ENCODE measurements at places on chromosomes 6 and 20.

- no peak for DNase-seq
Measured at GRCh38 chr20:24948939-24949679, at the start of gene CST7. TSS of gene CST7 (plus strand) at chr20:24949269. CDS start at chr20:24949506, 237 bp downstream.

DNA sequence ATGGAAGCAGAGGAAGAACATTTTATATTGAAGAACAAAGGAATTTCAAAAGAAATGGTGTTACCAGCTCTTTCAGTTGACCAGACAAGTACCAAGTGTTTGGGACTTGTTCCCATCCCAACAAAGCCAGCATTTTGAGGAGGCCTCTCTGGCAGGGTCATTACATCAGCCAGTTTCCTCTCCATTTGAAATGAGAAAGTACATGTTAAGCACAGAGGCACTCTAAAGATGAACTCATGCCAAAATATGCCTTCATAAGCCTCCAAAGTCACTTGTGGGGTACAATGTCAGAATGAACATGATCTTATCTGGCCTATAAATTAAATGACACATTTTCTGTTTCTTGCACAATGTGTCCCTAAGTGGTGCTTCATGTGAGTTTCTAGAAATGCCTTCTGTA lies 223.9 kb downstream of the PRL start:
- DNase-seq: no peak

- DNase-seq: no peak
Measured at GRCh38 chr6:139858429-139858828, 484.0 kb upstream of the CITED2 start.

- no peak for DNase-seq
Measured at GRCh38 chr6:166595949-166596348, 9.5 kb upstream of the RAMACL start.

DNA sequence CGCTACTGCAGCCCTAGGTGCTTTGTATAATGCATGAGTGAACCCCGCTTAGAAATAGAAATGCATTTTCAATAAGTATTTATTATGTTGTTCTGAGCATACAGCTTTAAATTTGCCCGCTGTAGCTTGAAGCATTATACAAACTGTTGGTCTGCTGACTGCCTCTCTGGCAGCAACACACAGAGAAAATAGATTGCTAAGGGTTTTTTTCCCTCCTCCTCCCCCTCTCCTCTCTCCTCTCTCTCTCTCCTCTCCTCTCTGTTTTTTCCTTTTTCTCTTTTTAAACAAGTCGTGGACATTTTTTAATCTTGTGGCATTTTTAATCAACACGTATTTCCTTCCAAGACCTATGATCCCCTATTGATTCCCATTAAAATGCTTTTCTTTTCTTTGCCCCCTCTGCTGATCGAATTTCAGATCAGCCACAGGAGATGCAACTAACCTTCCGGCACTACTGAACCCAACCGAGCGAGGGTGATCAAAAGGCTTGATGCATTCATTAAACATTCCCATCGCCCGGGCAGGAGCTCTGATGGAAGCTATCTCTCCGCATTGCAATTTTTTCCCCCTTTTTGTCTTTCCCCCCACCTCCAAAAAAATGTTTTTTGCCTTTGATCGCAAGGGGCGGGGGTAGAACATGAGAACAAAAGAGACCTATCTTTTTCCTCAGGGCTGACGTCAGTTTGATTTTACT lies 90.7 kb upstream of the ARID1B start:
- peak; percentile 60 for DNase-seq

DNA sequence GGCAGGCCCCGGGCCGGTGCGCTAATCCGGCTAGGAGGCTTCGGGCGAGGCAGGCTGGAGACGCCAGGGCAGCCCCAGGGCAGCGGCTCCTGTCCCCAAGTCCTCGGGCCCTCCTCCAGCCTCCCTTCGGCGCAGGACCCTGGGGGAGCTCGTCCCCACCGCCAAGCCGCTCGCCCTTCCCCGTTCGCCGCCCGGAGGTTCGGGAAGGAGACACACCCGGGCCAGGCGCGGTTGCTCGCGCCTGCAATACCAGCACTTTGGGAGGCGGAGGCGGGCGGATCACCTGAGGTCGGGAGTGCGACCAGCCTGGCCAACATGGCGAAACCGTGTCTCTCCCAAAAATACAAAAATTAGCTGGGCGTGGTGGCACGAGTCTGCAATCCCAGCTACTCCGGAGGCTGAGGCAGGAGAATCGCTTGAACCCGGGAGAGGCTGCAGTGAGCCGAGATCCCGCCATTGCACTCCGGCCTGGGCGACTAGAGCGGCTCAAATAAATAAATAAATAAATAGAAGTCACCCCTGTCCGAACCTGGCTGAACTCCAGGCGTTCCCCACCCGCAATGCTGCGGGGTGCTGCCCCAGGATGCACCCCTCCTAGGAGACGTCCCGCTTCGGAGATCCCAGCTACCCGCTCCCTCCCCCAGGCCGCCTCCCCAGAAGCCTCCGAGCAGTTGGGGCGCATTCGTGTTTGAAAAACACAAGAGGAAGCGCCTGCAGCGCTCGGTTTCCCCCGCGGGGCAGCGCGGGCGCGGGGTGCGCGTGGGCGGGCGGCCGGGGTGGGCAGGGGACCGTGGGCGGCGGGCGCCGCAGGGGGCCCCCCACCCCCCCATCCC lies 27.5 kb downstream of the SERPINB9 start:
- peak; percentile 62 for DNase-seq

DNA sequence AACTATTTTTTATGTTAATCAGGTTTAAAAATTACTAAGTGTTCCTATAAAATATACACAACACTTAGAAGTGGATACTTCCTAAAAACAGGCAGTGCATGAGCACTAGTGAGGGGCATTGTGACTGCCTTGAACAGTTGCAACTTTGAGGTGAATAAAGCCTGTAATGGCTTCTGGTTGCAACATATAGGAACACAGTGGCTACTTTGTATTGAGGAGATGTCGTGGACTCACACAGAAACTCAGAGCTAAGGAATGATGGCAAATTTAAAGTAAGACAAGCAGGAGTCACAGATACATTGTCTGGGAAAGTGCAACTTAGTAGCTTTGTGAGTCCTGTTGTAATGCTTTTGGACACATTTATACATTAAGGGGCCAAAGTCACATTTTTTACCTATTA lies 861 bp upstream of the HLA-A start:
- no peak for DNase-seq

DNA sequence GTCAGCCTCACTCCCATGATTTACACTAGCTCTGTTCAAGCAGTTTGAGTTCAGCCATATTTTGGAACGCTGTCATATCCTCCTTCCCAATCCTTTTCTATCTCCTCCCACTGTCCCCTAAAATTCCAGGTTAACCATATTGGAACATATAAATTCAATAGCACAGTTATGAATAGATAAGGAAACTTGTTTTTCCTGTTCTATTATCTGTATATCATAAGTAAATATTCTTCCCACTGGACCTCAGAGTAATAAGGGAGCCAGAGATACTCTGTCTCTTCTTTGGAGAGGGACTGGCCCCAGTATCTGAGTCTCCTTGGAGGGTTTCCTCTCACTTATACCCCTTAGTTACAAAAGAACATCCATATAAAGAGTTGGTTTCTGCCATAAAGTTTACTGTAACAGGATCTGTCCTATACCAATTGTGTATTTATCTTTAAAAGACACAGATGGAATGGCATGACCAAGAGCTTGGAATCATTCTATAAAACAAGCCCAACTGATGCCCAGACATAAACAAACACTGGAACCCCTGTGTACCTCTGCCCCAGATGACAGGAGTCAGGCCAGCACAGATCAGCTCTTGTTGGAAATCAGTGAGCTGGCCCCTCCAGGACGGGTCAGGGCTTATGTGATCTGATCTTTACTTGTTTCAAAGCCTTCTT lies 67.1 kb downstream of the EPB41L2 start:
- DNase-seq: no peak

- DNase-seq: no peak
Measured at GRCh38 chr6:149628875-149629510, 19.5 kb downstream of the KATNA1 start.

DNA sequence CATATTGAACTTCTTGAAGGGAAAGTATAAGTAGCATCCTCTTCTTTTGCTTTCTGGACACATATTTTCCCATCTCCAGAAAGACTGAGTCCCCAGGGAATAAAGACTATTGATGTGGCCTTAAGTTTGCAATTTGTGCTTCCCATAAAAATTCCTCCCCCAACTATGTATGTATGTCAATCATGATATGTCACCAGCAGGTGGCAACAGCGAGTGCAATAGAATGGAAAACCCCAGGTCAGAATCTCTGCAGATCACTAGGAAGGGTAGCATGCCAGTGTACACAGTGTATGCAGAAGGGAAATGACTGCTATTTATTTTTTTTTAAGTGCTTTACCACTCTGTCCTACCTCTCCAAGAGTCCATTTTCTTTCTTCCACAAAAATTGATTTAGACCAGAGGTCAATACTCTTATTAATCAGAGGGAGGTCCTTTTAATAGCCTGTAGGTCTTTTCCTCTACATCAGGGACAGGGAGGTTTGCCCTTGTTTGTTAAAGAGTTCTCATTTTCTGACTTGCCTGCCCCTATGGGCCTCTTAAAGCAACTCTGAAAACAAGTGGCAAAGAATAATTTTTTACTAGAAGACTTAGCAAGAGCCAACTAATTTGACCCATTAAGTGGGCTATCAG lies 61.4 kb downstream of the BMP2 start:
- peak; percentile 77 for DNase-seq

DNA sequence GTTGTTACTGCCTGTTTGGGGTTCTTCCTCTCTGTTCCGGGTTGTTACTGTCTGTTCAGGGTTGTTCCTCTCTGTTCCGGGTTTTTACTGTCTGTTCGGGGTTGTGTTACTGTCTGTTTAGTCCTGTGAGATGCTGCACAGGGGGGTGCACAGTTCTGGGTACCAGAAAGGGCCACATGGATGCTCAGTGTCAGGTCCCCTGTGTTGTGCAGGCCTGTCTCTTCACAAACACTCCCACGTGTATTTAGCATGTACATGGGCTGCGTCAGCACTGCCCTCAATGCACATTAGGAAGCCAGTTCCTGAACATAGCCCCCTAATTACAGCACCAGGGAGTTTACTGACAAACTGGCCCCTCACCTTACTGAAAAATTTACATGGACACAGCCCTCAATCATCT lies 118.5 kb downstream of the DLL1 start:
- no peak for DNase-seq

DNA sequence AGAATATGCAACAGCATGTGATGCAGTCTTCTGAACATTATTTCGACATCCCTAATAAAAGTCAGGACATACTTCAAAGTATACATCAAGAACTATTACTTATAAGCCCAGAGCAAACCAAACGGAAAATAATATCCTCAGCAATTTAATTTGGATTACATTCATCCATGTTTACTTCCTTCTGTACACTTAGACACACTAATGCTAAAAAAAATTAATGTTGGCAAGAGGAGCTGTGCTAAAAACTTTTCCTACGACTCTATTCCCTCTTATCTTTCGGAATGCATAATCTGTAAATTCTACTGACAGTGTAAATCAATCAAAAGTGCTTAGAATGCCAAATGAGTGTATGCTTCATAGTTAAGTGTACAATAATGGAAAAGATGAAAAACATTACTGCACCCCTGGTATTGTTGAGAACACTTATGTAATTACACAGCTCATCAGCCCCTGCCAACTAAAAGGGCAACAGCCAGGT lies 301.2 kb upstream of the HSF2 start:
- no peak for DNase-seq

DNA sequence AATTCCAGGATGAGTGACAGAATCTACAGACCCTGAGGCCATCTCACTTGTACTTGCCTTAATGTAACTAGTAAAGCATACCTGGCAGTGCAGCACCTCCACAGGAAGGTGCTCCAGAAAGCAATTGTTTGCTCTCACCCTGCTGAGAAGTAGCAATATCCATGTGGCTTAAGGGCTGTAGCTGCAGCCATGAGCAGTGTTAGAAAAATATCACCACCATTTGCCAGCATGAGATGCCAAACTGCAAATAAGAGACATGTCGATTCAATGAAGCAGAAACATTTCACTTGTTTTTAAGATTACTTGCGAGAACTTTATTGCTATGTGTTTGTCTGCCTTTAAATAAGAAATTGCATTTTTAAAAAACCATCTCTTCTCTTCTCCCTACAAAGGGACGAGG lies 151.5 kb downstream of the PRL start:
- no peak for DNase-seq

GRCh38 chr6:105250533-105250932 lies 70.7 kb upstream of the POPDC3 start:
- DNase-seq: no peak

- DNase-seq: no peak
Measured at GRCh38 chr6:155152211-155153076, 111.4 kb upstream of the CLDN20 start.

DNA sequence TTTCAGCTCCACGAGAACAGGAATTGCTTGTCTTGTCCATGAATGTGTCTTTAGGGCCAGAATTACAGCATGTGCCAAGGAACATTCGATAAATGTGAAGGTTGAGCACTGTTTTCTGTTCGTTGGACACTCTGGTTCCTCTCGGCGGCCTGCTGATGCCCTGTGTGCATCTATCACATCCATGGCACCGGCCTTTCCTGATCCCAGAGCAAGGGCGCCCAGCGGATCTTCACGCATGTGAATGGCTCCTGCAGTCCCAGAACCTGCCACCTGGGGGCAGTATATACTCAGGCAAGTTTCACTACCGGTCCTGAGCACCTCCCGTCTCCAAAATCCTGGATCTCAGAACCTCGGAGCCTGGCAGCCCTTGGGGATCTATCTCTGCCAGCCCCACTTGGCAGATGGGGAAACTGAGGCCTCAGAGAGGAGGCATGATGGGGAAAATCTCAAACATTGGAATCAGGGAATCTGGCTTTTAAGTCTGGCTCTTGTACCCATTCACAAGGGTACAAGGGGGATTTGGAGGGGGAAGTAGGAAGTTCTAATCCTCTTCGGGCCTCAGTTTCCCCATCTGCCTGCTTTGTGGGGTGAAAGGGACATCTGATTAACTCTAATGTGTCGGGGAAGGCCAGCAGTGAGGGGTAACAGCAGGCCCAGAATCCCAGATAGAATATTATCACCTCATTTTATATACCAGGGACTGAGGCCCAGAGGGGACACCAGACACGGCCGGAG lies 4.3 kb upstream of the CEBPB start:
- peak; percentile 99 for DNase-seq

Data from adrenal gland (tissue), 19 donors.